ENCODE measurements at places on chromosomes 16 and 17.

DNA sequence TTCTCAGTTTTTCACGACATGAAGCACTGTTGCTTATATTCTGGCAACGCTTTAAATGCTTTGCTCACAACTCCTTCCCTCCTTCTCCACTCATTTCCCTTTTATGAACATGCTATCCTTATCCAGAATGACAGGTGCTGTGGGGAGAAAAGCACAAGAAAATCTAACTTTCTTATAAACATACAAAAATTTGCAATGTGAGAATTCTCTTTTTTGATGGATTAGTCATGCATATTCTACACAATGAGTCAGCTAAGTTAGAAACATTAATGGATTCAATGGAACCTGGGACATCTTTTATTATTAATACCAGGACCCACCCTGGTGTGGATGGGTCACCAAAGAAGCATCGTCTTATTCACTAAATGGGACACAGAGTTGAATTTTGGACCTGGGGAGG is 234.6 kb upstream of the CDH5 start:
- DNase-seq = no peak

DNA sequence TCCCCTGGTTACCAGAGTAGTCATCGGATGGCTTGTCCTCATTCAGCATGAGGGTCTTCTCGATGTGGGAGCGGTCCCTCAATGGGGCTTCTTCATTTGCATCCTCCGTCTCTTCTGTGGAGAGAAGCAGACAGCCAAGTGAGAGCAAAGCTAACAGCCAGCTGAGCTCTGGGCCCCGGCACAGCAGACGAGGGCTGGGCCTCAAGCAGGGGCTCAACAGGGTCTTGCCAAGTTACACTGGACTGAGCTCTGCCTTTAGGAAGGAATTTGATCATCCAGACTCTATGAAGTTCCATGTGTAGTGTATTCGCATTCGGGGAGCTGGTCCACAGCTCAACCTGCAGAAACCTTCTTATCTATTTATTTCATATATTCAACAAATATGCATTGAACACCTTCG is 37.4 kb downstream of the SRL start:
- DNase-seq = no peak

DNA sequence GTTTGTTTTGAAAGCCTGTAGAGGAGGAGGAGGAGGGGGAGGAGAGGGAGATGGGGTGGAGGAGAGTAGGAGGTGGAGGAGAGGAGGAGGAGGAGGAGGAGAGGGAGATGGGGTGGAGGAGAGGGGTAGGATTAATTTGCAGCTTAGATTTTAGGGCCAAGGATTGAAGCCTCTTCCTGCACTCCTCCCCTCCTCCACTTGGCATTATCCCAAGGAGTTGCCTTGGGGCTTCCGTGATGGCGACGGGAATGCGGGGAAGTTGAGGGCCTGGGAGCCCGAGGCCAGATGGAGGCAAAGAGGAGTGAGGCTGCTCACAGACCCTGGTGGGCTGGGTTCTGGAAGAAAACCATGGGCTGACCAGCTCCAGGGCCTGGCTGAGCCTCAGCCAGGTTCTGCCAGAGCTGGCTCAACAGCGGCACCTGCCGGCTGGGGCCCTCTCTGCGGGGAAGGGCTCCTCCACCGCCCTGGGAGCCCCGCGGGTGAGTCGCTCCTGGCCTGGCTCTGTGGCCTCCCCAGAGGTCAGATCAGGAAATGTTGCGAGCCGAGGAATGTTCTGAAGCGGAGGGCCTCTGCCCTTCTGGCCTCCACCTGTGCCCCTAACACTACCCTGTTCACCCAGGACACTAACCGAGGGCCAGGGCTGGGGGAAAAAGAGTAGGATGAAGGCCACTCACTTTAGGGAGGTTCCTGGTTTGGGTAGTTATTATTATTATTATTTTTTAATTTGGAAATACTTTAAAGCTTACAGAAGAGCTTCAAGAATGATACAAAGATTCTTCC is 23.9 kb upstream of the FMNL1 start:
- peak; percentile 74 for DNase-seq

GRCh38 chr16:83972256-83973008 is 4.4 kb downstream of the NECAB2 start:
- no peak for DNase-seq

GRCh38 chr17:31509095-31509804 is 117.8 kb downstream of the RAB11FIP4 start:
- DNase-seq = no peak

- DNase-seq = no peak
Observed at GRCh38 chr17:56309897-56310296, 156.6 kb downstream of the ANKFN1 start.

DNA sequence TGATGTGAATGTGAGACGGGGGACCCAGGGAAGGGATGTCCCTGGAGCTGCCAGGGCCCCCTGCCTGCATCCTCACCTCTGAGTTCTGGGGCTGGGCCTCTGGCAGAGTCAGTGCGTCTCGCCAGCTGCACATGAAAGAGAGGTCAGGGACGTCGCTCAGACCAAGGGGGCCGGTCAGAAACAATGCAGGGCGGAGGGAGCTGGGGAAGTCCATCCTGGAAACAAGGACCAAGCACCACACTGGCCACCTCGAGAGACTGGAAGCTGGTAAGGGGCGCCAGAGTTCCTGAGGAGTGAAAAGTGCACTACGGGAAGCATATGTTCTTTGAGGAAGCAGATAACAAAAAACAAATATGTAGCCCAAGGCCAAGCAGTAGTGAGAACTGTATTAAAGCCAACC is 2.1 kb downstream of the TAF1C start:
- no peak for DNase-seq

- DNase-seq = no peak
Observed at GRCh38 chr16:1434644-1435592, 4.0 kb downstream of the PERCC1 start.

DNA sequence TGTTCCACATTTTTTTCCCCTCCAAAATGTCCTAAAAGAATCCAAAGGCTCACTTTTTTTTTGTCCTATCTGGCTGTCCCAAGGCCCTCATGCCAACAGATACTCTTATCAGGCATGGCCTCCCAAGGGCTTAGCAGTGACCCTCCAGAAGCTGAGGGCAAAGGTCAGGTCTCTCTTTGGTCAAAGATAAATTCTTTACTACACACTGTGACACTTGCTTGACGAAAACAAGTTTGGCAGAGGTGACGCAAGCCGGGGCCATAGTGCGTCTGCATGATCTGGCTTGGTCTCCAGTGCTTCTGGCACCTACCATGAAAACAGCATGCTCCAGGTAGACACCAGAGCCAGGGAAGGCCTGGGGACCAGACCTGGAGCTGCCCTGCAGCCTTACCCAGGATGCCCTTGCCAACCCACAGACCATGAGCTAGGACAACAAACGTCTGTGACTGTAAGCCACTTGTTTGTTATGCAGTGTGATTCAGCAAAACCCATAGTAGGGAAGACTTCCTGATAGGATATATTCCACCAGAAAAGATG is 48.5 kb upstream of the IRF8 start:
- DNase-seq = no peak

- DNase-seq = peak; percentile 69
Observed at GRCh38 chr17:57107498-57108101, 22.6 kb downstream of the AKAP1 start.

DNA sequence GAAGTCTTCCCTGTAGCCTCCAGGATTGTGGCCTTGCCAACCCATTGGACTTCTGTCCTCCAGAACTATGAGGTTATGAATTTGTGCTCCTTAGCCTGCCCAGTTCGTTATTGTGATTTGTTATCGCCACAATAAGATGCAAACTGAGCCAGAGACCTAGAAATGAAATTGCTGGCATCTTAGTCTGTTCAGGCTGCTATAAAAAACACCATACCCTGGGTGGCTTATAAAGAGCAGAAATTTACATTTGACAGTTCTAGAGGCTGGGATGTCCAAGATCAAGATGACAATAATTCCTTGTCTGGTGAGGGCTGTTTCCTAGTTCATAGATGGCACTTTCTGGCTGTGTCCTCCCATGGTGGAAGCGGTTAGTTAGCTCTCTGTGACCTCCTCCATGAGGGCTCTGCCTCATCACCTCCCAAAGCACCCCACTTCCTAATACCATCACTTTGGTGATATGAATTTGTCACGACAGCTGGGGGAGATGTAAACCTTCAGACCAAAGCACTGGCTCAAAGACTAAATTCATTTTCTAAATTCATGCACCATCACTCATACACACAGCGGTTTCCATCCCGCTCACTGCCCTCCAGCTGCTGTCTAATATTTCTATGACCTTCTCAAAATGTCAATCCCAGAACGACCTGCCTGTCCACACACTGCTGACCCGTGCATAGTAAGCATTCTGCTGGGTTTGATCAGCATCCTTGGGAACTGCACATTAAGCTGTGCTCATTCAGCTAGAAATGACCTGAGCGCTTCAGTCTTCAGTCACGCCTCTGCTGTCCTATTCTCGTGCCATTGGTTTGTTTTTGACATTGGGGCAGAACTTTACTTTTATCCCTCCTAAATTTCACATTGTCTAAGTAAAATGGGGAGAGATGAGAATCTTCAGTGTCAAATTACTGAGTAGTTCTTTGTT is 36.6 kb downstream of the GINS3 start:
- DNase-seq = no peak

DNA sequence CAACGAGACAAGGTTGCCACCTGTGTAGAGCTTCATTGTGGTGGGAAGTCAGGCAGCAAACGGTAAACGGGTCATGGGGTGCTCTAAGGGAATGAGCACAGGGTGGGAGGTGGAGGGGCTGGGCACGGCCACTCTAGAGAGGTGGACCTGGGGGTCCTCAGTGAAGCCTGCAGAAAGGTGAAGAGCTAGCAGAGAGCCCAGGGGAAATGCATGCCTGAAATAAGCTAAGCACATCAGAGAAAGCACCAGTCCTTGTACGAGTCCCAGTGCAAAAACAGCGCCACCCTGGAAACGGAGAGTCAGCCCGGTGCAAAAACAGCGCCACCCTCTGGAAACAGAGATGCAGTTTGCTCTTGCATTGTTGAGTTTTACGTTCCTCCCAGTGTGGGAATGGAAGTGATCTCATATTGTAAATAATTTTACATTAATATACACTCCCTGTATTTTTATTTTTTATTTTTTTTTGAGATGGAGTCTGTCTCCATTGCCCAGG is 65.0 kb downstream of the TBC1D16 start:
- no peak for DNase-seq

- no peak for DNase-seq
Observed at GRCh38 chr16:10989559-10989958, 45.2 kb downstream of the CLEC16A start.

- DNase-seq = no peak
Observed at GRCh38 chr17:49821916-49822315, 26.0 kb downstream of the TAC4 start.

DNA sequence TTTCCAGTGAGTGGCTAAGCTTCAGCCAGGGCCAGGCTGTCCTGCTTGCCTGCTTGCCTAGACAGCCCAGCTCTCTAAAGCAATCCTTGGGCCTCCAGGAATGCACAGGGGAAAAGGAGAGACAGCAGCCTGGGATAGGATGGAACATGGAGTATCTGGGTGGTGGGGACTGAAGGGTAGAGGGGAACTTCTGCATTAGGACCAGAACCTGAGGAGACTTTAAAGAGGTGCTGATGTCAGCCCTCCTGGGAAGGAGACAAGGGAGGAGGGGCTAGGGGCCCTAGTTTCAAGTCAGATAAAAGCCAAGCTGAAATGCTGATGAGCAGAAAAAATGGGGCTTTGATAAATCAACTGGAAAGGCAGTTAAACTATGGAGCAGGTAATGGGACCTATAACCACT is 1.8 kb downstream of the HOXB7 start:
- no peak for DNase-seq

DNA sequence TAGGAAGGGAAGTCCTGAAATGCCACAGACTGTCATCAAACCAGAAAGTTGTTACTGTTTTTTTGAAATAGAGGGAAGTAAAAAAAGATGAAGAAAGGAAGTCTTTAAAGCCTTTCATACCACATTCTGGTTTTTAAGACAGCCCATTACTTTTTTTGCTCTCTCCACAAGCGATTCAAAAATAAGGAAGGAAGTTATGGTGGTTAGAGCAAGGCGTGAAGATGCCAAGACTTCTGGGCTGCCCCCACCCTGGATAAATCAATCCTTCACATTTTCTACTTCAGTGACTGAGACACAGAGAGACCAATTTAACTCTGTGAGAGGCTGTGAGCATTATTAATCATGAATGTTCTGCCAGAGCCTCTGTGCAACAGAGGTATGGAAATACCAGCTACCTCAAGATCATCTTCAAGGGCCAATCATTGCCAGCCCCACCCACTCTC is 82.3 kb upstream of the BCAR1 start:
- no peak for DNase-seq

- DNase-seq = no peak
Observed at GRCh38 chr16:59259950-59260319, 525.8 kb upstream of the GOT2 start.

DNA sequence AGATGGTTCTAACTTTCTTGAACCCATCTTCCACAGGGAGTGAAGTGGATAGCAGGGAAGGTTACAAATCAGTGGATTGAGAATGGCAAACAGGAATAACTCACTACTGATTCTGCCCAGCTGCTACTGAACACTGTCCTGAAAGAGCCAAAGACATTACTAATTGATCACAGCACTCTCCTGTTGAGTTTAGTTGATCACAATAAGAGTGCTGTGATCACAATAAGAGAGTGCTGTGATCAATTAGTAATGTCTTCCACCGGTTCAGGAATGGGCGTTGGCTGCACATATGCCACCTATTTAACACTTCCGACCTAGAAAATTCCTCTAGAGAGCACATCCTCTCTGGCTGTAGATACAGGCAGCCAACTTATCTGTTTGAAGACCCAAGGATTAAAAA is 11.4 kb downstream of the CFAP97D1 start:
- peak; percentile 15 for DNase-seq

GRCh38 chr16:31413943-31414342 is 14.2 kb downstream of the COX6A2 start:
- DNase-seq = no peak

GRCh38 chr16:69762814-69763598 is 874 bp downstream of the WWP2 start:
- no peak for DNase-seq

- DNase-seq = peak; percentile 5
Observed at GRCh38 chr16:72094266-72094610, 591 bp downstream of the DHX38 start.

DNA sequence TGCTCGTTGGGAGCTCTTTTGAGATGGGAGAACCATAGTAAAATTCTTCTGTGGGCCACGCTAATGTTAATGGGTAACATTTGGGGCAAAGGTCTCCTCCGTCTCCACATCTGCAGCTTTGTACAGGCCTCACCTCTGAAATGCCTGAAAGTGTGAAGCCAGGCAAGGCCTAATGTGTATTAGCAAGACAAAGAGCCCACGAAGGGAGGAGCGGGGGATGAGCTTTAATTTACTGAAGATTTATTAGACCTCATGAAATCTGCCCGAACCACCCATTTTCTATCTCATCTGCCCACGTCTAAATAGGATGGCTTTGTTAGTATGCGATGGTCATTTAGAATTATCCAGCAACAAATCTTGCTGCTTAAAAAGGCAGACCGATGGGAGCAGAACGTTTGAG is 408.9 kb downstream of the PMP22 start:
- DNase-seq = no peak

Data from COLO829 (cell line).